ENCODE measurements at places on chromosomes 2 and 18.

DNA sequence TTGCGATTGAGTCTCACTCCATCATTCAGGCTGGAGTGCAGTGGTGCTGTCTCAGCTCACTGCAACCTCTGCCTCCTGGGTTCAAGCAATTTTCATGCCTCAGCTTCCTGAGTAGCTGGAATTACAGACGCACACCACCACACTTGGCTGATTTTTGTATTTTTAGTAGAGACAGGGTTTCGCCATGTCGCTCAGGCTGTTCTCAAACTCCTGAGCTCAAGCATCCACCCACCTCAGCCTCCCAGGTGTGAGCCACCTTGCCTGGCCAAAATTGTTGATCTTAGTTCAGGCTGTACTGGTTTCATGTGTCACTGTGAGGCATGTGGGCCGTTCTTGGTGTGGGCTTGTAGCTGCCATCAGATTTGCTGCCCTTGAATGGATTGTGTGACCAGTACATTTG lies 18.1 kb downstream of the CD8A start:
- DNase-seq = no peak

DNA sequence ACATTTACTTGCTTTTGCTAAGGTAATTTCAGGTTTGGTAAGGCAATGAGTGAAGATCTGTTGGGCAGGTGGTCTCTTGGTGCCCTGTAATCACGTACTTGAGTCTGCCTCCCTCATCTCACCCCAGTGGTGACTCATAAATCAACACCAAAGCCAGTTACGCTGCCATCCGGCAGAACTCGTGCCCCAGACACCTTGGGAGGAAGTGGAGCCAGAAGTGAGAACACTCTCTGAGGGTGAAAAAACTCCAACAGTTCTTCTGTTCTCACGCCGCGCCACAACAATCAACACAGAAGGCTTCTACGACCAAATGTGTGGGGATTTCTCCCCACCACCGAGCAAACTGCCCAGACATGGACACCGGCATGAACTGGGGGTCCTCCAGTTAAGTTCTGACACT lies 206.2 kb downstream of the ARL4C start:
- no peak for DNase-seq

DNA sequence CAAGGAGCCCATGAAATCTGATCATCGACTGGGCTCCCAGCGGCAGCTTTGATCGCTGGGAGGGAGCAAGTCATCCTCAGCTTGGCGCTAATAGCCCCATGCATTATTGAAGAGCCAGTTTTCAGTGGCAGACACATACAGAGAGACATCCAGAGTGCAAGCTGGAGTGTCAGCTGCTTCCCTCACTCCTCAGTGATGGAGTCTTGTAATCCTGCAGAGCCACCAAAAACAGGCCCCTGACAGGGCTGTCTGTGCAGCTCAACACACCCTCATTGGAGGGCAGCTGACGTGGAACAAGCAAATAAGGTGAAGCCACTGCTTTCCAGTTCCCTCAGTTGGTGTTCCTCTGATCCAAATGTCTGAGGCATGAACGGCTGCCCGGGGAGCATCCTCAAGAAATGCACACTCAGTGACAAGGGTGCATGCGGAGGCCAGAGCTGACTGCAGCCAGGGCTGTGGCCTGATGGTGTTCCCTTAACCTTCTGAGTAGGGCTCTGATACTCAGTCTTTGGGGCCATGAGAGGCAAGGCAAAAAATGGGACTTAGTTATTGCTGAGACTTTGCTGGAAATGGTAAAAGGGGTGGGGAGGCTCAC lies 97.4 kb downstream of the RHOB start:
- no peak for DNase-seq

- DNase-seq = peak; percentile 7
Measured at GRCh38 chr2:151575338-151575737, 158.9 kb downstream of the NEB start.

- no peak for DNase-seq
Measured at GRCh38 chr2:152682663-152683062, 34.6 kb downstream of the PRPF40A start.

DNA sequence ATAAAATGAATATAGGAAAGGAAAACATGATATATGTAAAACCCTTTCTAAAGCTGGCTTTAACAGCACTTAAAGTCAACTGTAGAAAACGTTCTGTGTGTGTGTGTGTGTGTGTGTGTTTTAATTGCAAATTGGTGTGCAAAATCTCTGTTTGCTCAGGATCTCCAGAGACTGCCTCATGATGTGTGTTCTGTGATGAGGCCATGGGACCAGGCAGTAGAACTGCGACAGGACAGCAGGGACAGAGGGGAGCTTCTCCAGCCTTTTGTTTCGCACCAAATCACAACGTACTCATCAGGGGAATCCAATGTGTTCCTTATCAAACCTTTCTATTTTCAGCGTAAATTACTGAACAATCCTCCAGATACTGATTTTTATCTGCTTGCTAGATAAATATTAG lies 66.7 kb downstream of the NXPH2 start:
- DNase-seq = no peak

GRCh38 chr18:72667932-72668331 lies 123.8 kb upstream of the CBLN2 start:
- no peak for DNase-seq

DNA sequence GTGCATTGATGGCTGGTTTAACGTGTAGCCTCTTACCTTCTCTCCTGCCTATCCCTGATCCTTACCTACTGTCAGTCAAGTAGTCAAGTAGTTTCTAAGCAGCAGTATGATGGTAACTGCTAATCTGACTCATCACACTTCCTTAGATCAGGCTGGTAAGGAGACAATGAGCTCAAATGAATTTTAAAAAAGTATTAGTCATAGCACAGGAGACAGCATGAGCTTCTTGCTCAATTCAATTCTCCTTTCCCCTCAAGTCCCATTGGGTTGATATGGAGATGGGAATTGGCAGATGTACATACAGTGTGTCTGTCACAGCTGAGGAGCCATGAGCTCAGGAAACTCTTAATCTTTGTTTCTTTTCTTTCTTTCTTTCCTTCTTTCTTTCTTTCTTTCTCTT lies 799.7 kb downstream of the LRP1B start:
- no peak for DNase-seq

DNA sequence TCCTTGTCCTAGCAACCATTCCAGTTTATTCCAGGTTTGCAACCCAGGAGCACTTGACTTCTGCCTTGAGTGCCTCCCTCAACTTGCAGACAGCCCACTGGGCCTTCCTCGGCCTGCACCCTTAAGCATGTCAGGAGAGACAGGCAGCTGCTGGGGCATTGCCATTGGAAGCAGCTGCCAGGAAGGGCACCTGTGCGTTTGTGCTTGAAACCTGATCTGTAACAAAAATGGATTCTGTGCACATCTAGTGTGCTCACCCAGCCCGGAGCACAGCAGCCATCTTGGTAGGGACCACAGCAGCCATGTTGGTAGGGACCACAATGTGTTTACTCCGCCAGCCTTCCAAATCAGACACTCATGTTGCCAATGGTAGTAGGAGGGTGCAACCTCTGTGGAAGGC lies 44.3 kb upstream of the GLI2 start:
- DNase-seq = no peak

DNA sequence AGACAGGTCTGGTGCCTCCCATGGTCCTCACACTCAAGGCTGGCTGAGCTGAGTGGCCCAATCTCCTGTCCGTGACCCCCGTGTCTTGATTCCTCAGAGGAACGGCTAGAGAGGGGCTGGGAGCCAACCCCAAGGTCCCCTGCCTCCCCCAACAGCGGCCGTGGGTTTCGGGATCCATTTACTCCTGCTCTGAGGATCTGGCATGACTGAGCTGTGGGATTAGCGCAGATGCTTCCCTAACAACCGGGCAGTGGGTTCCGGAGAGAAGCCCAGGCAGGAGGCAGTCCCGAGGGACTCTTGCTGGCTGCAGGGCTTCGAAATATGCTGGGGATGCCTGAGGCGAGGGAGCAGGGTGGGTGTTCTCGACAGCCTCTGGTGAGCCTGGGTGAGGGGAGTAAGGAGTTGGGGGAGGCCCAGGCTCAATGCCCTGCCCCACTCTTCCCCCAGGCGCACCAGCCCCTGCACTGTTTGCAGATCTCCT lies 18.9 kb downstream of the GPR35 start:
- DNase-seq = no peak

GRCh38 chr18:10169064-10169562 lies 255.3 kb downstream of the VAPA start:
- DNase-seq = peak; percentile 55

DNA sequence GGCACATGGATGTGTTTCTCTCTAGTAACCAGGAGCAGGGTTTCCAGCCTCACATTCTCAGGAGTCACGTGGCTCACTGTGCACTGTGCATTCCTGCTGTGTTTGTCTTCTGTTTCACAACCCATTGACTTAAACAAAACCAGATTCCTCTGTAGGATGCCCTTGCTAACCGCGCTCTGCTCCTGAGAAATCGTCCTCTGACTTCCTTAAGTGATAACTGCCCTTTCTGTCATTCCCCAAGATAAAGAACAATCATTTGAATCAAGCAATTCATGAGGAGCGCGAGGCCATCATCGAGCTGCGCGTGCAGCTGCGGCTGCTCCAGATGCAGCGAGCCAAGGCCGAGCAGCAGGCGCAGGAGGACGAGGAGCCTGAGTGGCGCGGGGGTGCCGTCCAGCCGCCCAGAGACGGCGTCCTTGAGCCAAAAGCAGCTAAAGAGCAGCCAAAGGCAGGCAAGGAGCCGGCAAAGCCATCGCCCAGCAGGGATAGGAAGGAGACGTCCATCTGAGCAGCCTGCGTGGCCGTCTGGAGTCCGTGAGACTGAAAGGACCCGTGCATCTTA lies 60.2 kb downstream of the RALBP1 start:
- no peak for DNase-seq

DNA sequence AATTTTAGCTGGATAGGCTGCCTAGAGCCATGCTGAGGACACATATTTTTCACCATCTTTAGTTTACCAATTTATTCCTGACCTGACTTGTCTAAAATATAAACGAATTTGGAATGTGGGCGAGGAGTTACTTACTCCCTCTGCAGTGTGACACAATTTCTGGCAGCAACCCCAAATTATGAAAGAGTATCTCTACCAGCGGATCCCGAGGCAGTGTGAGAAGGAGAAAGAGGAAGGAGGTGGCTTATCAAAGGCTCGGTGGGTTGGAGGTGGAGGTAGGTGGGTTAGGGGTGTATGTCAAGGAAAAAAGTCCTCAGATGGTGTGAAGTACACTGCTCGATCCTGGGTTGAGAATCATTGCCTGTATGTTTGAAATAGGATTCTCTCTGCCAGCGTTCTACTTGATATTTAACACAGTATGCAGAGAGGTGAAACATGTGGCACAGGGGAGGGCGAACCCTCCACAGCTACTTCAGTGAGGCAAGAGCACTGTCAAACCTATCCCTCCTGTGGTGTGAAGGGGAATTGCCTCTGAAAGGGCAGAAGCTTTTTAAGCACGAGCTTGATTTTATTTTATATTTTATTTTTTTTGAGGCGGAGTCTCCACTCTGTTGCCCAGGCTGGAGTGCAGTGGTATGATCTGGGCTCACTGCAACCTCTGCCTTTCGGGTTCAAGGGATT lies 76.0 kb downstream of the RFTN2 start:
- no peak for DNase-seq

GRCh38 chr18:54206447-54206846 lies 18.0 kb downstream of the MBD2 start:
- DNase-seq = no peak

- DNase-seq = no peak
Measured at GRCh38 chr2:52844701-52845423, 922.7 kb upstream of the CHAC2 start.

GRCh38 chr18:32349728-32350395 lies 120.8 kb downstream of the GAREM1 start:
- peak; percentile 72 for DNase-seq

DNA sequence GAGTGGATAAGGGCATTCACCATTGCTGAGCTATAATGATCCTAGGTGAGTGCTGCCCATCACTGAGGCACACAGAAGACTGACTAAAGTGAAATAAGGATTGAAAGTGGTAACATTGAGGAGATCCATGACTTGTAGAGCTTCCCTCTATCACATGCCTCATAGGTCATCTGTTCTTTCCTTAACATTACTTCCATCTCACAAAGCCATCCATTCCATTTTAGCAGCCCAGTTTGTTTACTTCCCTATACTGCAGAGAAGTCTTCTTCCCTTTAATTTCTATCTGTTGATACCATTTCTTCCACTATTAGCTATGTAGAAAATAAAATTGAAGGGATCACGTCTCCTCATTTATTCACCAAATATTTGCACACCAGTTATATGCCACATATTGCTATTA lies 32.1 kb downstream of the ME2 start:
- no peak for DNase-seq

DNA sequence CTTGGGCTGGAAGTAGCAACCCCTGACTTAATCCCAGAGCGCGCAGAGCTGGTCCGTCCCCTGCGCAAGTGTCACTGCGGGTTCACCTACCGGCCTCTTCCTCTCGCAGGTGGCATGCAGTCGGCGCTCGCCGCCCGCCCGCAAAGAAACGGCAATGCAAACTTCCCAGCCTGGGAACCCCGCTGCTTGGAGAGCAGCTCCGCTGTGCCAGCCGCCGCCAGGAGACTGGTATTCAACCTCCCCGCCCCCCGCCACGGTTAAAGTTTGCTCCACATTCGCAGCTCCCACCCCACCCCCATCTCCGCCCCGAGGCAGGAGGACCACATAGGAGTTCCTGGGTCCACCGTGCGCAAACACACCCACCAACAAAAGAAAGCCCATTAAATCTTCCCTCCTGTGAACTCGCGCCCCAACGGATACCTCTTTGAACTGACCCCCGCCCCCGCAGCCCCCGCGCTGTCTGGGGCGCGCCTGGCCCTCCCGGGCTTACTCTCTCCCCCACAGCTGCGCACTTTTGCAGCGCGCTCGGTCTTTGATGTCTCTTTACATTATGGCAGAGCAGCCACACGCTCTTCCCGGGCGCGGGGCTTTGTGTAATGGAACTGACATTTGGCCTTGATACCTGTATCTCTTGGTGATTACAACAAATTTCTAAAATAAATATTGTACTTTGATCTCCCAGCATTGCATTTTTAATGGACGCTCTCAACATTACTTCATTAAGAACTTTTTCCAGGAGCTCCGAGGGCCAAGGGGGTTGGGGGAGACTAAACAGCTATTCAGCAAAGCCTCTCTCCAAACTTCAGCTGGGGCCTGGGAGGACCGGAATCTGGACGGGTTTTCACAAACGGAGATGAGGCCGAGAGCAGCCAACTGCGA lies 3.1 kb upstream of the SP5 start:
- no peak for DNase-seq
